ENCODE measurements at places on chromosomes 2 and 18.
A peak's percentile ranks its signal among the peaks of the same experiment; 100 is the strongest.

DNA sequence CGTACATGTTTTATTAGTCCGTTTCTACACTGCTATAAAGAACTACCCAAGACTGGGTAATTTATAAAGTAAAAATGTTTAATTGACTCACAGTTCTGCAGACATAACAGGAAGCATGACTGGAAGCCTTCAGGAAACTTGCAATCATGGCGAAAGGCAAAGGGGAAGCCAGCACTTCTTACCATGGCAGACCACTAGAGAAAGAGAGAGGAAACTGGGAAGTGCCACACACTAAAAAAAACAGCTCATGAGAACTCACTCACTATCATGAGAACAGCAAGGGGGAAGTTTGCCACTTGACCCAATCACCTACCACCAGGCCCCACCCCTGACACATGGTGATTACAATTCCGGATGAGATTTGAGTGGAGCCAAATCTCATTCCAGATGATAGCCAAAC lies 466.2 kb downstream of the IRS1 start:
- DNase-seq: no peak

- no peak for DNase-seq
Observed at GRCh38 chr2:122780251-122780650, 1024.8 kb downstream of the TSN start.

DNA sequence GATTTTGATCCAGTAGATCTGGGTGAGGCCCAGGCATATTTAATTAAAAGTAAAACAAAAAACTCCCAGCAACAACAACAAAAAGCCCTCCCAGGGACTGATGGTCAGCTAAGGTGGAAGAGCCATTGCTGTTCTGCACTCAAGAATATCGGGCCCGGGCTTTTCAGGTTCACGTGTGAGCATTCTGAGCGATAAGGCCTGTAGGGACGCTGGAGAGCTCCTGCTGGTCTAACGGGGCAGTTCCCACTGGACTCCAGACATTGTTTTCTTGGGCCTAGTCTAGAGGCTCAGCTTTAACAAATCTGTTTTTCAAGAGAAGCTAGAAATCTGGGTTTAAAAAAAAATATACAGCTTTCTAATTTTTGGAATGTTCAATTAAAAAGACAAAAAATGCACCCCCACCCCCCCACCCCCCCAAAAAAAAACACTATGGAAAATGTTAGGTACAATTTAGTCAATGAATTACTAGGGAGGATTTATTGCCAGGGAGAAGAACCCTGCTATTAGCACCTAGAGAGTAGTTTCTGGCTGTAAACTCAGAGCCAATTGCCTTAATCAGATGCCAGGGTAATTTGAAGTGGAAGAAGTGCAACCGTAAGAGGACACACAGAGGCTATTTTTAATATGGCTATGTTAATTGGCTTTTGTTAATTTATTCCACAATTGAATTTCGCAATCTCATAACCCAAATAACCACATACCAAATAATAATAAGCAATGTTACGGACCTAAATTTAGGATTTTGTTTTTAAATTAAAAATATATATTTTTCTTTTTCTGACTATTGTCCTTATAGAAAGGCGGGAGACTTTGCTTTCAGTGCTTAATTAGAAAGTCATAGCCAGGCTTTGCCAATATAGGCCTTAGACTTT lies 78.9 kb downstream of the MAP4K4 start:
- DNase-seq: no peak

GRCh38 chr2:206125901-206126300 lies 33.3 kb downstream of the NDUFS1 start:
- no peak for DNase-seq

GRCh38 chr18:46315161-46315560 lies 211.0 kb downstream of the HAUS1 start:
- DNase-seq: no peak

GRCh38 chr2:217398860-217399259 lies 539.0 kb upstream of the TNP1 start:
- DNase-seq: peak; percentile 37

DNA sequence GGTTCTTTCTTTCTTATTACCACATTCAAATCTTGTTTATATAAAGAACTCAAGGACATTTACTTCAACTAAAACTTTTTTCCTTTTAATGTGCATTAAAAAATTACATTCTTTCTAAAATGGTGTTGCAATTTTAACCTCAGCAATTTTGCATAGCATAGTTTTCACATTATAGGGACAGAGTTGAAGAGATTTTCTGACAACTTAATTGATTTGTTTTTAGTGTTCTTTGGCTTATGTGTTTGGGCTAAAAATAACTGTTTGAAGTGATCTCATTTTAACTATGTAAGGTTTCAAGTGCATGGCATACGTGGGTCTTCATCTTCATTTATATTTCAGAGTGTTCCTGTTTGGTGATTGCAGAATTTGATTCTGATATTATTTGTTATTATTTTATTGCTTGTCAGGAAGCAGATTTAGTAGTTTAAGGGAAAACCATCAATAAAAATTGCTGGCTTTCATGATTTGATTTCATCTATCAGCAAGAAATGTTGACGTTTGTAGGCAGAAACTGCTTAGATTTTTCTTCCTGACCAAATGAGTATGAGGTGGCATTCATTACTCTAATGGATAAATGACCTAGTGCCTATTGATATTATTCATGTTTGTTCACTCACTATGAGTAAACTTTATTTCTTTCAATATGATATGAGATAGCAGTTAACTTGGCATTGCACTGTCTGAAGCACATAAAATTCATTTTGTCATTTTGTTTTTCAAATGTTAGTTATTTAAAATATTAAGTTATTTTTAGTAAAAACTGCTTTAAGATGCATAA lies 398.4 kb downstream of the NUP35 start:
- no peak for DNase-seq

DNA sequence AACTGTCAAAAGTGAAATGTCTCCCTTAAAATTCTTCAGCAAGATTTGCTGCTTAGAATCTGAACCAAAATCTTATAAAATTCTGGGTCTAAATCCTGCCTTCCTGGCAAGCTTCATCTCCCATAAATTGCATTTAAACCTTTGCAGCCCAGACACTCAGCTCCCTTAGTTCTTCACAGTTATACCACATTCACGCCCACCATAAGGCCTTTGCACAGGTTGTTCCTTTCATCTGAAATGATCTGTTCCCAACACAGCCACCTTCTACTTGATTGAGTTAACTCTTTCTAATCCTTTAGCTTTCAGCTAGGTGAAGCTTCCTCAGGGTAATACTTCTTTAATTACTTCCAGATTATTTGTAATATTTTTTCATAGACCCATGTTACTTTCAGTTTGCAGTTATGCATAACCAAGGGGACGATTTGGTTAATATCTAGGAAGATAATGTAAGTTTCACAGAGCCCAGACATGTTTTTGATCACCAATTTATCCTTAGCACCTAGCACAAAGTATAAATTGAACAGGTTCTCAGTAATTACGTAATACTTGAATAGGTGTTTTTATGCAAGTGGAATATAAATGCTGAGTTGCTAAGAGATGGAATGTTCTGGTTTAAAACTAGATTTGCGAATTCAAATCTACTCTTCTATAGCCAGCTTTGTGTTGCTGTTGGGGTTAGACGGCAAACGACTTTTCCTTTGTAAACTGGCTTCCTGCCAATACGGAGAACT lies 779.7 kb upstream of the PKDCC start:
- no peak for DNase-seq

- no peak for DNase-seq
Observed at GRCh38 chr2:60353406-60353800, 200.1 kb downstream of the BCL11A start.

DNA sequence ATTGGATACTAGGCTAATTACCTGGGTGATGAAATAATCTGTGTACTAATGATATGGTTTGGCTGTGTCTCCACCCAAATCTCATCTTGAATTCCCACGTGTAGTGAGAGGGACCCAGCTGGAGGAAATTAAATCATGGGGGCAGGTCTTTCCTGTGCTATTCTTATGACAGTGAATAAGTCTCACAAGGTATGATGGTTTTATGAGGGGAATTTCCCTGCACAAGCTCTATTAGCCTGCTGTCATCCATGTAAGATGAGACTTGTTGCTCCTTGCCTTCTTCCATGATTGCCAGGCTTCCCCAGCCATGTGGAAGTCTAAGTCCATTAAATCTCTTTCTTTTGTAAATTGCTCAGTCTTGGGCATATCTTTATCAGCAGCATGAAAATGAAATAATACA lies 394.1 kb upstream of the SYT4 start:
- no peak for DNase-seq

DNA sequence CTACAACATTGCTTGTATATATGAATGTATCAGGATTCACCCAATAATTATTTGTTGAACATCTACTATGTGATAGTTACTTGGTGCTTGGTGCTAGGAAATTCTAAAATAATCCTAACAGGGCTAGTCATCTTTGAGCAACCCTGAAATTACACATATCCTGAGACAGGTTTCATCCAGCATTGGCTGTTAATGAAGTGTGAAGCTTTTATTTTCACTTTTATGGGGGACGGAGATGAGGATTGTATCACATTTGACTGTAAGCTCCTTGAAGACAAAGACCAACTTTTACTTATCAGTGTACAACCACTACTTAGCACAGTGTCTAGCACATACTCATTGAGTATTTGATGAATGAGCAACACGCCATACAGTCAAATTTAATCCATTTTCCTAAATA lies 6.8 kb upstream of the GALM start:
- DNase-seq: no peak

GRCh38 chr18:79422022-79422782 lies 26.5 kb downstream of the NFATC1 start:
- no peak for DNase-seq

DNA sequence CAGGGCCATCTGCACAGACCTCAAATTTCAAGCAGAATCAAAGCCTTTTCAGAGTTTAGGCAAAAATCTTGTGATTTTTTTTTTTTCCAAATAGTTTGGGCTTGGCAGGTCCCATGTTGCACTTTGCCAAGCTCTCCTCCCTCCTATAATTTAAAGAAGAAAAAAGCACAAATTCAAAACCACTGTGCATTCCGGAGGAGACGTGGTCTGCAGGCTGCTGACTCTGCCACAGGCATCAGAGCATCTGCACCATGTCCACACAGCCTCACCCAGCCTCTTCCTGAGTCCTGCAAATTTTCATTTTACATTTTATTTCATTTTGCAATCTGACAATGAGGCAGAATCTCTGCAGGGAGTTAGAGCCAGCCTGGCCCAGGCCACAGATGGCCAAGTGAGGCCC lies 15.7 kb upstream of the GPC1 start:
- no peak for DNase-seq

DNA sequence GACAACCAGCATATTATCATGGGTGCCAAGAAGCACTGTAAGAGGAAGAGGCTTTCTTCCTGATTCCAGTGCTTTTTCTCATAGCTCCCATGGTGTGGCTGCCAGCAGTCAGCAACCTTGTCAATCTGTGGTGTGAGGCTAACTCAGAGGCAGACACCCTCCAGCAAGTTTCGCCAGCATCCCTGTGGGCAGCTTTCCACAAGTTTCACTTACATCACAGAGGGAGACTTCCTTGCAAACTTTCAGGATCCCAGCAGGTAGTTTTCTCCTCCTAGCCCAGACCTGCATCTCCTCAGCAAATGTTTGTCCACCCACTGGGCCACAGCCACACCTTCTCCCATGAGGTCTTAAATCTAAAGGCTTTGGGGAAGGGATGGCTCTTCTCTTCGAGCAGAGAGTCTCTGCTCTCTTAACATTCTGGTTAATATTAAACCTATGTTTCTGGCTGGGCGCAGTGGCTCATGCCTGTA lies 9.1 kb downstream of the DNAH7 start:
- DNase-seq: no peak

- no peak for DNase-seq
Observed at GRCh38 chr2:217568289-217568971, 434.4 kb downstream of the TNS1 start.

DNA sequence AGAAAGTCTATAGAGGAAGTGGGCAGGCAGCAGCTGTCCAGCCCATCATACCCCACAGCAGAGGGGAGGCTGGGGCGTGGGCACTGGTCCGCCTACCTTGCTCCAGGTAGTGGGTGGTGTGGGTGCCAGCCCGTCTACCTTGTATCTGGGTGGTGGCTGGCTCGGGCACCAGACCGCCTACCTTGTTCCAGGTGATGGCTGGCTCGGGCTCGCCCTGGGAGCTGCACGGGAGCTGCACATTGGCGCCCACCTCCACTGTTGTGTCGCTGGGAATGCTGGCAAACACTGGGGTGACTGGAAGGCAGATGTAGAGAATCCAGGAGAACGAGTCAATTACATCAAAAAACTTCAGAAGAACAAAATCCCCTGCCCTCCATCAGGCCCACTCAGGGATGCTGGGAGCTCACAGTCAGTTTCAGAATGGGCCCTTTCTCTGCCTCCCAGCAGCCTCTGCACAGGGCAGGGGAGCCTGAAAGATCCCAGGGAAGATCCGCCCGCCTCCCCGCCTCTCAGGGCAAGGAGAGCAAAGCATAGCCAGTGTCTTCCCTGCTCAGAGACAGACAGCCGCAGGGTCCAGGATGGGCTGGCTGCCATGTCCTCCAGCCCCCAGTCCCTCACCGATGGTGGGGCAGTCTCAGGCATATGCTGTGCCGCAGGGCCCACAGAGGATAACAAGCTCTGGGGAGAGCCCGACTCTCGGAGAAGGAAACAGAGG lies 82.3 kb downstream of the PXDN start:
- no peak for DNase-seq

DNA sequence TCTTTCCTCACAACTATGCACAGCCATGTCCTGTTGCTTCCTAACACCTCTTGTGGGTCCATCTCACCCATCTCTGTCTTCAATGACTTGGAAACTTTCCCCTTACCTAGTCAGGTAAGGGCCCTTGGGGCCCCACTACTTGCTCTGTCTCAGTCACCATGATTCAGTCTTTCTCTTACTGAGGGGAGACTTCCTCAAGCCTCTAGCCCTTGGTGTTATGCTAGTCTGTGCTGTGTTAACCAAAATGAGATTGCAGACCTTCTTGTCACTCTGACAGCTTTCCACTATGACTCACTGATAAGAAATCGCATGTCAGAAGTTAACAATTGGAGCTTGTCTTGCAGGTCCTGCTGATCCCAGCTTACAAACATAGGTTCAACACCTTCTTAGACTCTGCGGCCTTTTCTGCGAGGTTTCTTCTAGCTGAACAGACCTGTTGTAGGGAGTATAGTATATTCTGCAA lies 65.3 kb downstream of the WDR75 start:
- DNase-seq: no peak

DNA sequence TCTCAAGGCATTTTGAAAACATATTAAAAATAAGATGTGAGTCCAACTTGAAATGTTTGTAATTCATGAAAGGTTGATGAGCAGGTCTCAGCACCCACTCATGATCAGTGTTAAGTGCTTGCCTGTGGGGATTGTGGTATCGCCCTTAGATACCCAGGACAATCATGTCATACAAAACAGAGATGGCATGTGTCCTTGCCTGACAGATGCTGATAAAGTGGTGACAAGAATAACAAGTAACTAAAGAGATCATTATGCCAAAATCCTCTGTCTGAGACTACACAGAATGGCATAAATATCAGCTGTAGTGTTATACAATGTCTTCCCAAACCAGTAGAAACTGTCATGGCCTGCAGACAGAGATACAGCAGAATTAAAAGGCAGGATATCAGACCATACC lies 930.3 kb downstream of the SUCLG1 start:
- DNase-seq: no peak

- no peak for DNase-seq
Observed at GRCh38 chr2:185279999-185280398, 458.6 kb upstream of the FSIP2 start.
